Stimulated activated CD8-positive, alpha-beta memory T cell treated with anti-CD3 and anti-CD28 coated beads, Interleukin-7, amount 100 ng/mL, for 4 hours (primary cell): ENCODE measurements at places on chromosomes 2 and 18.
A peak's percentile ranks its signal among the peaks of the same experiment; 100 is the strongest.

DNA sequence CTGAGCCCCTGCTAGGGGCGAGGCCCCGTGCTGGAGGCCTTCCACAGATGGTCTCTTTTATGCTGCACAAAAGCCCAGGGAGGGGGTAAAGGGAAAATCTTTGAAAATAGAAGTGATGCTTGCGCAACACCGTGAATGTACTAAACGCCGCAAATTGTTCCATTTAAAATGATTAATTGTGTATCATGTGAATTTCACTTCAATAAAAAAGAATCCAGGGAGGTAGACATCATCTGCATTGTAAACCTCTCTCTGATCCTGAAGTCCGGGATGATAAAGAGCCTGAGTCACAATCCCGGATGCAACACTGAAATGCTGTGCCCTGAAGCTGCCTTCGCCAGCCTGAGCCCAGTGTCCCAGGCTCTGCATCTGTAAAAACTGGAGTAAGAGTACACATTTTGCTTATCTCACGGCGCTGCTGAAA, 107.7 kb upstream of the PPP1CB start:
- no peak for DNase-seq

GRCh38 chr2:201280191-201281040, 20.1 kb downstream of the CASP8 start:
- no peak for DNase-seq

GRCh38 chr2:191401287-191401686, 156.1 kb downstream of the MYO1B start:
- DNase-seq, result no peak

- DNase-seq, result no peak
These were observed at the start of gene TMEM178A for GRCh38 chr2:39665811-39666490. Gene TMEM178A, plus strand, starts transcription at chr2:39665917. Its CDS starts 58 bp downstream, at chr2:39665975.

GRCh38 chr2:172742931-172743540, 7.4 kb downstream of the RAPGEF4 start:
- DNase-seq, result no peak

- no peak for DNase-seq
These were observed 120.9 kb downstream of the CNTNAP5 start for GRCh38 chr2:124145982-124146381.

- no peak for DNase-seq
These were observed 56.8 kb downstream of the SP110 start for GRCh38 chr2:230162981-230163380.

- DNase-seq, result no peak
These were observed 11.9 kb upstream of the IGFBP2 start for GRCh38 chr2:216621292-216621691.

DNA sequence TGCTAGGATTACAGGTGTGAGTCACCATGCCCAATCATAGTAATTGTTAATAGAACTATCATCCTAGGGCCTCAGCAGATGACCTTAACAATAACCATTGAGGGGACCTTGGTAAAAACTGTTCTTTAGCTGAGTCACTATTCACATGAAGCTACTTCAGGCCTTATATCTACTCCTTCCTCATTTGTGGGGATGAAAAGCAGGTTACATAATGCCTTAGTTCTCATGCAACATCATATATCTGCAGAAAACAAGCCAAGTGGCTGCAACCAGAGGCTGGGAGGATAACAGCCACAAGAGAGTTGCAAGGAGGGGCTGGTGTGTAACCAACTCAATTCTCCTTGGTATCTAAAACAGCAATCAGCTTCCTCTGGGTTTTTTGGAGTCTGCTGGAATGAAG, 445.4 kb downstream of the NBAS start:
- no peak for DNase-seq

DNA sequence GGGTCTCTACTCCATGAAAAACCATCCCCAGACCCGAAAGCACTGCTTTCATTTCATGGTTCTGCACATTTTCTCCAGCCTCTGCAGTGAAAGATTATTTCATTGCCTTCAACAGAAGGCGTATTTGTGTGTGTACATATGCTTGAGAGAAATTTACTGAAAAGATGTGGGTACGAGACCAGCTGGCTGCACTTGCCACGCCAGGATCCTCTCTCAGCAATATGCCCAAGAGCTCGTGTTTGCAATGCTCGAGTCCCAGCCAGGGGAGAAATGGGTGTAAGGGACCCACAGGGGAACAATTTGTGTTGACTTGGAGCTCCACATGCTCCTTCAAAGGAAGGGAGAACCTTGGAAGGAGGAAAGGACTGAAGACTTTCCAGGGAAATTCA, 37.3 kb downstream of the TMEM177 start:
- DNase-seq, result no peak

DNA sequence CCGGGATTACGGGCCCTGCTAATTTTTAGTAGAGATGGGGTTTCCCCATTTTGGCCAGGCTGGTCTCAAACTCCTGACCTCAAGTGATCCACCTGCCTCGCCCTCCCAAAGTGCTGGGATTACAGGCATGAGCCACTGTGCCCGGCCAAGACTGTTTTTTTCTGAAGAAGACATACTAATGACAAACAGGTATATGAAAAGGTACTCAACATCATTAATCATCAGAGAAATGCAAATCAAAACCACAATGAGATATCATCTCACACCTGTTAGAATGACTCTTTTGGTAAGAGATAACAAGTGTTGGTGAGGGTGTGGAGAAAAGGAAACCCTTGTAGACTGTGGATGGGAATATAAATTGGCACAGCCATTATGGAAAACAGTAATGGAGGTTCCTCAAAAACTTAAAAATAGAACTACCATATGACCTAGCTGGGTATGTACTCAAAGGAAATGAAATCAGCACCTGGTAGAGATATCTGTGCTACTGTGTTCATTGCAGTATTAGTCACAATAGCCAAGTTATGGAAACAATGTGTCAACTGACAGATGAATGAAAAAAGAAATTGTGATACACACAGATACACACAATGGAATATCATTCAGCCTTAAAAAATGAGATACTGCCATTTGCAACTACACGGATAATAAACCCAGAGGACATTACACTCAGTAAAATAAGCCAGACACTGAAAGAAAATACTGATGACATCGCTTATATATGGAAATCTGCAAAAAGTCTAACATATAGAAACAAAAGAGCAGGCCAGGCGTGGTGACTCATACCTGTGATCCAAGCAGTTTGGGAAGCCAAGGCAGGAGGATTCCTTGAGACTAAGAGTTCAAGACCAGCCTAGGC, 20.8 kb downstream of the SOS1 start:
- DNase-seq, result no peak

- DNase-seq, result no peak
These were observed 496.7 kb downstream of the NRXN1 start for GRCh38 chr2:50535256-50535655.

DNA sequence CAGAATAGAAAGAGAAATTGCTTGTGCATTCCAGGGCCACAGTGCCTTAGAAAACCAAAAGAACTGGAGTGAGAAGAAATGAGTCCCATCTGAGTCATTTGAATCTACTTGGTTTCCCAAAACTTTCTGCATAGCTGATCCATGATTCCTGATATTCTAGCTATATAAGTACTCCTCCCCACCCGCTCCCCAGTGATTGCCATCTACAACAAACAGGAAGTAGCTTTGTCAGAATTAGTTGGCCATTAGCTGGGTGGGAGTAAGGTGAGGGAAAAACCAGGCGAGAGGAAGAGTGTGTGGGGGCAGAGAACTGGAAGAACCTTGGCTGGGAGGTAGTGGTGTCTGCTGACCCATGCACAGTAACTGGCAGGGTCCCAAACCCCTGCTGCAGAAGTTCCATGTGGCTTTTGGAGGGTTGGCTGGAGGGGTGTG, 122.1 kb downstream of the ACAA2 start:
- no peak for DNase-seq

- DNase-seq, result no peak
These were observed 753.9 kb upstream of the ZEB2 start for GRCh38 chr2:145273840-145274239.

DNA sequence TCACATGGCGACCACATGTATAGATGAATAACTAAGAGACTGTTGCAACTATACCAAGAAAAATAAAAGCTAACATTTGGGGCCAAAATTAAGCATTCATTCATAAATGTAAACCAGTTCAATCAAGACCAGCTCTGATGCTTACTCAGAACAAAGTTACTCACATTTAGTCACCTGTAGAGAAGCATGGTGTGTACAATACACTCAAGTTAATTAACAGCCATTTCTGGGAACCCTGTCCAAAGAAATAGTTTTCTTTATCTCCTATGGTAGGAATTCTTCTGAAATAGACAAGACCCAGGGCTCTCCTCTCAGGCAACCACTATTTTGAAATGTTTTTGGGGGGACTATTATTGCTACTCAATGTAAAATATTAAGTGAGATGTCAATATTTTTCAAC, 1.6 kb downstream of the SCN3A start:
- DNase-seq, result no peak

GRCh38 chr18:49185623-49186022, 234.9 kb upstream of the SMAD7 start:
- no peak for DNase-seq

DNA sequence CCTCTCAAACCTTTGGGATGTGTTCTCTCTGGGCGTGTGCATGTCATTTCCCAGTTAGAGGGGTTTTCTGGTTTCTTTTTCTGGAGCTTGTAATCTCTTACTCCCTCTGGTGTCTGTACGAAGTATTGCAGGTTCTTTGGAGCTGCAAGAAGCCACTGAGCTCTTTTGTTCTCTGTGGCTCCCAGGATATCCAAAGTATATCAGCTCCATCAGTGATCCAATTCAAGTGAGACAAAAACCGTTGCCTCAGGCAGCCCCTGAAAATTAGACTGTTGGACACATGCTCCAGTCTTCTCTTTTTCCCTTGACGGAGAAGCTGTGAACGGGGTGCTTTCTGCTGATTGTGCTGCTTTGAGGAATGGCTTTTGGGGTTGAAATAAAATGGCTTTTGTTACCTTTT, 59.0 kb upstream of the LDLRAD4 start:
- DNase-seq, result no peak

GRCh38 chr2:85266146-85267041, 61.4 kb downstream of the TGOLN2 start:
- peak; percentile 26 for DNase-seq

DNA sequence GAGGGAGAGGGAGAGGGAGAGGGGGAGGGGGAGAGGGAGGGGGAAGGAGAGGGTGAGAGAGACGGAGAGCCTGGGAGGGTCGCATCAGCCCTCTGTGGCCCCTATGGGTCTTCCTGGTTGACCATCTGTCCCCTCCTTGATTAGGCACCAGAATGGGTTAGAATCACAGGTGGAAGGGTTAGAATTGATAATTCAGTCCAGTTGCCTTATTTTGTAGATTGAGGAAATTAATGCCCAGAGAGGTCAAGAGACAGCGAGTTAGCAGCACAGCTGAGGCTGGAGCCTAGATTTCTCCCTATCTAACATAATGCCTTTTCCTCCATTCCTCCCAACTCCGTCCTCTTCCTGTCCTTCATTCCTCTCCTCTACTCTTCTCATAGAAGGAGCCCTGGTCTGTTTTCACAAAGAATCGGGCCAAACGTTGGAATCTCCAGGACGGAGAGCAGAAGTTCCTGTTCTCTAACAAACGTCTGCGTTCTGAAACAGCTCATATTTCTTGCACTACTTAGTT, 338 bp upstream of the THUMPD2 start:
- no peak for DNase-seq

GRCh38 chr2:53445383-53446070, 322.1 kb upstream of the CHAC2 start:
- no peak for DNase-seq
